ENCODE measurements at places on chromosomes 4 and X.
A peak's percentile ranks its signal among the peaks of the same experiment; 100 is the strongest.

DNA sequence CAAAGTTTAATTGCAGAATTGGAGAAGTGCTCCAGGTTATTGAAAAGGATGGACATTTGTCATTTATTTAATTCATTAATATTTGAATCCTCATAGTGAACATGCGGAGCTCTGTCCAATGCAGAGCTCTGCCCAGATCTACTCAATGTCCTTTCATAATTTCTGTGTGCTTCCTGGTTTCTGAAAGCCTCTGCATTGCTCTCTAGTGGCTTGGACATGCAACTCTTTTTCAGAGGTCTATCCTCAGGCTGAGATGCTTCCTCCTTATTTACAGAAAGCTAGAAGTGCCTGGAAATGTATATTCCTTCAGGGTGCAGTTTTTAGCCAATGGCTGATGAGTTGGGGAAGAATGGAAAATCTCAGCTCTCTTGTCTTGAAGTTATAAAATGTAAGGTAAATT is 786.1 kb upstream of the AADAT start:
- DNase-seq, result no peak

DNA sequence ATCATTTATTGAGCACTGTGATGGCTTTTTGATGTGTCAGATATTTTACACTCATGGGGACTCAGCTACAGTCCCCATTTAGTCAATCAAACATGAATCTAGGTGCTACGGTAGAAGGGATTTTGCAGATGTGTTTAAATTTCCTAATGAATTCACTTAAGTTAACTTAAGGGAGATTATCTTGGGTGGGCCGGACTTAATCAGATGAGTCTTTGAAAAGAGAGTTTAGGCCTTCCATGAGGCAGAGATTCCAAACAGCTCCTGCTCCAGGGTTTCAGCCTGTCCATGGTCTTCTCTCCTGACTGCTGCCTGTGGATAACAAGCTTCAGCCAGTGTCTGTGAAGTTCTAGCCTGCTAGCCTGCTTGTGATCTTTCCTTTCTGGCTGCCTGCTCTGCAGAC is 202.4 kb downstream of the IDS start:
- DNase-seq, result no peak

DNA sequence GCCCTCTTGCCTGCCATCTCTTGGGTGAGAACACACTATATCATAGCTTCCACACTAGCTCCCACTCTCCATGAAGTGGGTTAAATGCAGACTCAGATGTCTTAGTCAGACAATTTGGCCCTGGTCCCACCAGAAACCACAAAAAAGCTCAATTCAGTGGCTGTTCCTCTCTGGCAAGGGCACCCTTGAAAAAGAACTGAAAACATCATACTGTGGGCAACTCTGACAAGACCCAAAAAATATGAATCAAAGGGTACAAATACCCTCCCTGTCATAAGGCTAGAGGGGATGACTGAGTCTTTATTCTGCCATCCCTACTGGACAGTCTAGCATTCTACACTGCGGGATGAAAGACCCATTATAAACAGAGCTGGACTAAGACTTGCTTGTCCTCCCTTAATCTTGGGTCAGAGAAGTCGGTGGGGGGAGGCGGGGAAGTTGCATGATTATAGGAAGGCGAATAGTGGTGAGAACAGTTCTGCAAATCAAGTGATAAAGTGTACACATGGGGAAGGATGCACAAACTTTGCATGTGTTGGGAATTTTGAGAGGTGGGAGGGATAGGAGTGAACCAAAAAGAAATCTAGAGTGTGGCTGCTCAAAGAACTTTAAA is 172.1 kb downstream of the OPHN1 start:
- no peak for DNase-seq

DNA sequence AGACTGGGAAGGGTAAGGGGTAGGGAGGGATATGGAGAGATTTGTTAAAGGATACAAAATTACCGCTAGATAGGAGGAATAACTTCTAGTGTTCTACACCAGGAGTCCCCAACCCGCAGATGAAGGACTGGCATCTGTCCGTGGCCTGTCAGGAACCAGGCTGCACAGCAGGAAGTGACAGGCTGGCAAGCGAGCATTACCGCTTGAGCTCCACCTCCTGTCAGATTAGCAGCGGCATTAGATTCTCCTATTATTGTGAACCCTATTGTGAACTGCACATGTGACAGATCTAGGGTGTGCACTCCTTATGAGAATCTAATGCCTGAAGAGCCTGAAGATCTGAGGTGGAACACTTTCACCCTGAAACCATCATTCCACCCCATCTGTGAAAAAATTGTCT is 27.9 kb upstream of the BBS7 start:
- DNase-seq, result no peak

DNA sequence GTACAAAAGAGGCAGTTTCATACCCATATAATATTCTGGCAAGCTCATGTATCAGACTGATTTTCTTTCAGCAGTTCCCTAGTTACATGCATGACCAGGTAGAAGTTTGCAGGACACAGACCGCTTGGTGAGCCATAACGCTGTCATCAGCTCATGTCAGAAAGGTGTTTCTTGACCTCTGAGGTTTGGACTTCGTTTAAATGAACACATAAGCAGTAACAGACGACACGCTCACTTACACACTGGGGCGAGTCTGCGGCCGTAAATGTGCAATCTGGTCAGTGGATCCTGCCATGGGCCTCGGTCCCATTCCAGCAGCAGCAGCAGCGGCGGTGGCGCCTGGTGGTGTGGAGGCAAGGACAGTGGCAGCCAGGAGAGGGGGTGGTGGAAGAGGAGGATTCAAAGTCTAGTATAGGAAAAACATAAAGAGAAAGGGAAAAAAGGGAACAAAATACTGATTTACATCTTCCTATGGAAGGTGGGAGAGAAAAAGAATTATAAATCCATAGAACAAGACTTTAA is 111.9 kb upstream of the CBR4 start:
- no peak for DNase-seq

DNA sequence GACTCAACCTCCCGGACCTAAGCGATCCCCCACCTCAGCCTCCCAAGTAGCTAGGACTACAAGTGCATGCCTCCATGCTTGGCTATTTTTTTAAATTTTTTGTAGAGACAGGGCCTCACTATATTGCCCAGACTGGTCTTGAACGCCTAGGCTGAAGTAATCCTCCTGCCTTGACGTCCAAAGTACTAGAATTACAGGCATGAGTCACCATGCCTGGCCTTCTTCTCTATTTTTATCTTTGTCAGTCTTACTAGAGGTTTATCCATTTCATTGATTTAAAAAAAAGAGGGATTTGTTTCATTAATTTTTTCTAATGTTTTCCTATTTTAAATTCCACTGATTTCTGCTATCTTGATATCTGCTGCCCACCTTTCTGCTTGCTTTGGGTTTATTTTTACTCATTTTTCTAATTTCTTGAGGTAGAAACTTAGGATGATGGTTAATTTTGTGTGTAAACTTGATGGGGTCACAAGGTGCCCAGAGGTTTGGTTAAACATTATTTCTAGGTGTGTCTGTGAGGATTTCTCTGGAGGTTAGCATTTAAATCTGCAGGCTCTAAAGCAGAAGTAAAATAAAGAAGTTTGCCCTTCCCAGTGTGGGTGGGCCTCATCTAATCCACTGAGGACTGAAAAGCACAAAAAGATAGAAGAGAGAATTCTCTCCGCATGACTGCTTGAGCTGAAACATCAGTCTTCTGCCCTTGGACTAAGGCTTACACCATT is 116.2 kb upstream of the DCLK2 start:
- no peak for DNase-seq

- DNase-seq, result no peak
Measured at GRCh38 chrX:85611926-85612325, 232.5 kb upstream of the POF1B start.

- DNase-seq, result no peak
Measured at GRCh38 chr4:185106353-185106752, 36.7 kb upstream of the SLC25A4 start.

DNA sequence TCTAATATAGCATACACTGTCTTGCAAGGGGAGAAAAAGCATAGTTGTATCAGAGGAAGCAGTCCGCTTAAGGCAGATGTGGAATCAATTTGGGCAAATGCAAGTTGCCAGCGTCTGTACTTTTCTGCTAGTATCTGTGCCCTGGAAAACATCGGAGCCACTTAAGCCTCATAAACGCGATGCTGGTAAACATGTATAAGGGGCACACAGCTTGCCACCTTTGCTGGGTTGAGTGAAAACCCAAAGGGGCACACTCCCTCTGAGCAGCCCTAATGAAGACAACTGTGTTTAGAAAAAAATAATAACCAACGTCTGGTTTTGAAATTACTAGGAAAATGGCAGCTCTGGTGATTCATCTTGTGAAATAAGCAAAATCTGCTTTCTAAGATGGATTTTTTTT is 24.3 kb downstream of the SMIM20 start:
- no peak for DNase-seq

DNA sequence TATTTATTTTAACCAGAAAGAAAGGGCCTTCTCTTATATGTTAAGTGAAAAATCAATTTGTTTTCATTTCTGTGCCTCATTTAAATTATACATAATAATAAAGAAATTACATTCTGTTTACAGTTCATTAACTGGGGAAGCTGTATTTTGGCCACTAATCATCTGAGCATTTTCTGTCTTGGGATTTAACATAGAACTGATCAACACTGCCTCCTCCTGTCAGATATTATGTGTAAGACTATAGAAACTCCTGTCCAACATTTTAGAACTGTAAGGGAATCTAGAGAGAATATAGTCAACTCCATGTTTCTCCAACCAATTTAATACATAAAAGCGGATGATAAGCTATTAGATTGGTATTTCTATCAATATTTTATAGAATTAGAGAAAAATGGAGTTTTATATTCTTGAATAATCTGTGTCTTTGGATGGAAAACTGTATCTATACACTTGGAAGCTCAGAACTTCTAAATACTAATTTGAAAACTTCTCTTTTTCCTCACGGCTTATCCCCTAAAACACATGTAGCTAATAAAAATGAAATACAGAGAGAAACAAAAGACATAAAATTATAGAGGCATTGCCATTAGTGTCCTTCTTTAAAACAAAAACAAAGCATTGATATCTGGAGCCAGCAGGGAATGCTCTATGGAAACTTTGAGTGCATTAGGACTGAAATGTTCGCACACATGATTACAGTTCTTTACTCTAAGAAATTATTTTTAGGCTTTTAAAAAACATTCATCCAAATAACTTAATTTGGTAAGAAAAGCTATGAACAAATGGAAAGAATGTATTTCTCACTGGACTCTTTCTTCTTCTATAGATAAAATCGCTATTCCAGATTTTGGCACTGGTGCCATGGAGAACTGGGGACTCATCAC is 33.1 kb downstream of the ENPEP start:
- DNase-seq, result no peak

GRCh38 chr4:39636531-39637184 is 2.0 kb downstream of the SMIM14 start:
- no peak for DNase-seq

- DNase-seq, result no peak
Measured at GRCh38 chr4:20403290-20403689, 151.6 kb downstream of the SLIT2 start.

DNA sequence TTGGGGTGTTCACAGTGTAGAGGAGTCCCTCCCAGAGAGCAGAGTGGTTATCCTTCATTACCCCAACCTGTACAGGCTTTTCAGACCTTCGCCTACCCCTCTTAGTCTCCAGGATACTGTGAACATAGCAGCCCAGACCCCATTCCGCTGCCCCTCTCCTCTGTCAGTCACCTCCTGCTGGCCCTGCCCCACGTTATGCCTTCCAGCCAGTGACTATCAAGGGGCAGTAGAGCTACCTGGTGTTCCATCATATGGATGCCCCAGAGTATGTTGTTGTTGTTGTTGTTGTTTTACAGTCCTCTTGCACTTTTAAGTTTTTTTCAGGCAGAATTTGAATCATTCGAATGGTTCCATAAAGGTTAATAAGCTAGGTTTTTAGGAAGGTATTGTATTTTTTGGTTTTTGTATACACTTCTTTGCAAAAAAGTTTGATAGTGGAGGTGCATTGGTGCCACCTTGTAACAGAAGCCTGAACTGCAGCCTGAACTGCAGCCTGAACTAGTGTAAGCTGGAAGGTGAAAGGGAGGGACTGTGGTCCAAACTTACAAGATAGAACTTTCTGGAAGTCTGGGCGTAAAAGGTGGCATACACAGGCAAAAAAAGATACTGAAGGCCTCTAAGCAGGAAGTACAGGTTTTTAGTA is 101.4 kb upstream of the RAB40AL start:
- no peak for DNase-seq

DNA sequence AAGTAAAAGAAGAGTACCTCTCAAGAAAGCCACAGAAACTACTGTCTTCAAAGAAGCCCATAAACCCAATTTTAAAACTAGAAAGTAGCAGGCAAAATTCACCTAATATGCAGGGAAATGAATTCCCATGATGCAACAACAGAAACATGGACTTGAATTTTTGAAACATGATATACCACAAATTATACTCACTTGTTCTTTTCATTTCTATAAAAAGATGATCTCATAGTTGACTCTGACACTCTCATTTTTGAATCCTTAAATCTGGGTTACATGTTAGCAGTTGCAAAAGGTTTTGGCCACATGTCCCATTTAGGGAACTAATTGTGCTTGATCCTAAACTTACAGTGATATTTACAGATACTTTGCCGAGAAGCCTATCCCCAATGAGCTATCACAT is 1130.8 kb downstream of the FAT4 start:
- DNase-seq, result no peak

GRCh38 chr4:46249106-46249505 is 125.3 kb upstream of the GABRG1 start:
- DNase-seq, result no peak

GRCh38 chrX:72663737-72664136 is 50.4 kb downstream of the PHKA1 start:
- DNase-seq, result no peak

DNA sequence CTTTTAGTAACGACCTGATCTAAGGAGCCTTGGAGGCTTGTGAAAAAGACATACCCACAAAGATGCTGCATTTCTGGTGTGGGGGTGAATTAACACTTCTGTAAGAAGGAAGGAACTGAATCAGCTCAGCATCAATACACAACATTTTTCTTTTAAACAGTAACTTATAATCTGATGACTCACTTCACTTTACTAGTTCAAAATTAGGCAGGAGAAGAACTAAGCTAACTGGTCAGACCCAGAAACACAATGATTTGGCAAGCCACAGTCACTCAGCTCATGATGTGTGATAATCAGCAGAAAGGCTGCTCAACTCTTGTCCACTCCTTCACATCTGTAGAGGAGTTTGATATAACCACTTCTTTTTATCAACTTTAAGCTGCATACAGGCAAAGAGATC is 4.6 kb downstream of the MMAA start:
- DNase-seq, result peak; percentile 16

GRCh38 chrX:64427281-64427680 is 32.0 kb upstream of the MTMR8 start:
- no peak for DNase-seq

- peak; percentile 3 for DNase-seq
Measured at GRCh38 chrX:108312957-108313356, 125.3 kb downstream of the COL4A6 start.

DNA sequence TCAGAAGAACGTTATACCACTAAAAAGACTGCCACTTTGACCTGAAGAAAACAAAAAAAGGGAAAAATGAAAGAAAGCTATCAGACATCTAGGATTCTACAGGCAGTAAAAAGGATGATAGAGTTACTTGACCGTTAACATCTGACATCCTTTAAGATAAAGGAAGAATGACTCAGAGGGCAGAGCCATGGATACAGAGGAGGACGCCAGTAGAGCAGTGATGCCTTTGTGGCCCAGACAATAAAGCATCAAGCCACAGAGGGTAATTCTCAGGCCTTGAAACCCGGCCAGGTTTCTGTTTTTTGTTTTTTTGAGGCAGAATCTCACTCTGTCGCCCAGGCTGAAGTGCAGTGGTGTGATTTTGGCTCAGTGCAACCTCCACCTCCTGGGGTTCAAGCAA is 9.5 kb upstream of the BEX1 start:
- no peak for DNase-seq

GRCh38 chrX:19658030-19658429 is 142.7 kb upstream of the MAP3K15 start:
- no peak for DNase-seq

- no peak for DNase-seq
Measured at GRCh38 chr4:164542431-164542830, 211.5 kb upstream of the SMIM31 start.
